GM04503 (cell line): ENCODE measurements at places on chromosomes 5 and 9.

DNA sequence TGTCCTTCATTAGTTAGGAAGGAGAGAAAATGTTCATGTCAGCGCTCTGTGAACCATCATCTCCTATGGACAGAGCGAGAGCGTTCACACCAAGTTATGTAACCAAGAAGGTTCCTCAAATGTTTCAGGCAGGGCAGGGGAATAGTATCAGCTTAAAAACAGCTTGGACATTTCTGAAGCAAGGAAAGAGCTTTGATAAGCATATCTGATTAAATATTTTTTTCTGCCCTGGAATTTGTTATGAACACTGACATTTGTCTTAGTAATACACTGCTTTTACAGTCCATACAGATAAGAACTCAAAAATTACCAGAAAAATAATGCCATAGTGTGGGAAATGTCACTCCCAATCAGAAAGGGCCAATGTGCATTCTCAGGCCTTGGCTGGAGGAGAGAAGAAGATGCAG is 66.3 kb upstream of the LIFR start:
- no peak for DNase-seq

- no peak for DNase-seq
Measured at GRCh38 chr9:98995059-98995671, 51.5 kb downstream of the COL15A1 start.

DNA sequence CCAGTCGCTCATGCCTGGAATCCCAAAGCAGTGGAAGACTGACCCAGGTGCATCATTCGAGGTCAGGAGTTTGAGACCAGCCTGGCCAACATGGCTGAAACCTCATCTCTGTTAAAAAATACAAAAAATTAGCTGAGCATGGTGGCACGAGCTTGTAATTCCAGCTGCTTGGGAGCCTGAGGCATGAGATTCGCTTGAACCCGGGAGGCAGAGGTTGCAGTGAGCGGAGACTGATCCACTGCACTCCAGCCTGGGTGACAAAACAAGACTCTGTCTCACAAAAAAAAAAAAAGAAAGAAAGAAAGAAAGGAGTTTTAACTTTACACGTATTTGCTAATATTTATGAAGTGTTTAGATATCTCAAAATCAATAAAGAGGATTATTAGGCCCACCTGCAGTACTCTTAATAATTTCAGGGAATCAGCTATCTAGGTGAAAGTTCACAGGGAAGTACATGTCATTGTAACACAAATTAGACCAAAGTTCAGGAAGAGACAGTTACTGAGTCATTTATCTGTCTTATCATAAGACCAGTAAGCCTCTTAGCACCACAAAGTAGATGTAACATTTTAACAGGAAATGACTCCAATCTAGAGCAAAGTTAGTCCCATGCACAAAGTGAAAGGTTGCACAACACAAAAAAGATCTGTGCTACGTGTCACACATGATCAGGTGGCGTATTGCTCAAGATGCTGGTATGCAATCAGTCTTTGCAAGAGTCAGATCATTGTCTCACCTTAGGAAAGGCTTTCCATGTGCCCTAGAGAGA is 34.1 kb upstream of the PLIN2 start:
- peak; percentile 94 for DNase-seq

- no peak for DNase-seq
Measured at GRCh38 chr5:125890511-125890931, 532.7 kb upstream of the GRAMD2B start.

GRCh38 chr5:8905021-8905420 is 640.9 kb downstream of the SEMA5A start:
- DNase-seq, result no peak

GRCh38 chr5:54173251-54173650 is 137.1 kb downstream of the ARL15 start:
- DNase-seq, result no peak

DNA sequence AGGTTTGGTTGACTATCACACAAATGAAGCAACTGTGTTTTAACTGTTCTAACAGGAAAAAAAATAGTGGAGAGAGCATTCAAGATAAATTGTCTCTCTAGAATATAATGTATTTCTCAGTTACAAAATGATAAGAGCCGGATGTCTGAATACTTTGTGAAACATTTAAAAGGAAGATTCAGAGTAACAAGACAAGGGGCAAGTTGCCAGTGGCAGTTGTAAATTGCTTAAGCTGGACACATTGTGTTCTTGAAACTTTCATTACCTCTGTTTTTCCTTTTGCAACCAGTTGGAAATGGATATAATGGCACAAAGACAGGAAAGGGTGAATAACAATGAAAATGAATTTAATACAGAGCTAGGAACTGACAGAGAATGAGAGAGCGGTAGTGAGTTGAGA is 15.2 kb upstream of the TBCA start:
- DNase-seq, result no peak

DNA sequence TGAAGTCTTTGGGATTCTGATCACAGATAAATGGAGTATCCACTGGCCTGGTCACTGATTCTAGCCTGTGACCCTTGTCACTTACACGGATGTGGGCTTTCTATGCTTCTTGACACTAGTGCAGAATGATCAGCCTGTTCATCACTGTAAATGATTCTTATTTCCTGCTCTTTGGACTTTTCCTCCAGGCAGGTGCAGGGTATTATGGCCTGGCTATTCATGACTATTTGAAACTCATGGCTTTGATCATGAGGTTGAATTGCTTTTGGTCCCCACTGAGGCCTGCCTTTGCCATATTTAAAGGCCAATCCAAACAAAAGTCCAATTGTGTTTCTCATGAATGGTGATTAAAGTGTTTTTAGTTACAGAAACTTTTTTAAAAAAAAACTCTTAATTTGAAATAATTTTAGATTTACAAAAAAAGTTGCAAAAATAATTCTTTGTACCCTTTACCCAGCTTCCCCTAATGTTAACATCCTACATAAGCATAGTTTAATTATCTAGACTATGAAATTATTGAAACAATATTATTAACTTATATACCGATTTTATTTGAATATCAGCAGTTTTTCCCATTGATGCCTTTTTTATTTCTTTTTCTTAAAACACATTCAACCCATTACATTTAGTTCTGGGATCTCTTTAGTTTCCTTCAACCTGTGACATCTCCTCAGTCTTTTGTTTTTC is 68.1 kb downstream of the GALNT10 start:
- no peak for DNase-seq

DNA sequence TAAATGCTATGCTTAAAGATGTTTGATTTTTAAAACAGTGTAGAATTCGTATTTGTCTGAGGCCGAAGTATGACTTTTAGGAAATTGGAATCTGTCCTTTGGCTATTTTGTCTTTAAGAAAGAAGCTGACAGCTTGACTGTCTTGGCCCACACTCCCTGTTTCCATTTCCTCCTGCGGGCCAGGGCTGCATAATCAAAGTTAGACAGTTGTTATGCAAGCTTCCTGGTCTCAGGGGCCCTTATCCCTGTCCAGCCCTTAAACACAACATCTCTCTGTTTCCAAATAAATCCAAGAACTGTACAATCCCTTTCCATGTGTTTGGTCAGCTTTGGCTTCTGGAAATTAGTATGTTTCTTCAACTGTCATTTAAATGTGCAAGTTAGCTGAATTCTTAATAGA is 54.6 kb upstream of the ECM2 start:
- DNase-seq, result no peak

GRCh38 chr9:113921396-113921925 is 45.4 kb downstream of the ZNF618 start:
- no peak for DNase-seq

- no peak for DNase-seq
Measured at GRCh38 chr5:119031011-119031886, 39.6 kb upstream of the DMXL1 start.

- DNase-seq, result peak; percentile 51
Measured at GRCh38 chr5:138975098-138975847, 100.1 kb upstream of the LRRTM2 start.

- DNase-seq, result no peak
Measured at GRCh38 chr5:139678751-139679750, 30.9 kb downstream of the CXXC5 start.

DNA sequence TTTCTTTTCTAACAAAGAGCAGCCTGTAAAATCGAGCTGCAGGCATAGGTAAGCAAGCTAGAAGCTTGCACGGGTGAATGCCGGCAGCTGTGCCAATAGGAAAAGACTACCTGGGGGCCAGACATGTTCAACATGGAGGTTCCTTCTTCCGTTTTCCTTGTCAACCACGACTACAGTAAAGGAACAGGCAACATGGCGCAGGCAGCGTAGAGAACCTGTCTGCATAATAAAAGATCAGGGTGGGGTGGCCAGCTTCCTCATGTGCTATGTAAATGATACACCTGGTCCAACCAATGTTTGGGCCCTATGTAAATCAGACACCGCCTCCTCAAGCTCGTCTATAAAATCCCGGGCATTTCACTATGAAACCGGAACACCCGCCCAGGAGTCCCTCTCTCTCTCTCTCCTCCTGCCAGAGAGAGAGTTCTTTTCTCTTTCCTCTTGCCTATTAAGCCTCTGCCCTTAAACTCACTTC is 103.8 kb upstream of the LIFR start:
- DNase-seq, result no peak

DNA sequence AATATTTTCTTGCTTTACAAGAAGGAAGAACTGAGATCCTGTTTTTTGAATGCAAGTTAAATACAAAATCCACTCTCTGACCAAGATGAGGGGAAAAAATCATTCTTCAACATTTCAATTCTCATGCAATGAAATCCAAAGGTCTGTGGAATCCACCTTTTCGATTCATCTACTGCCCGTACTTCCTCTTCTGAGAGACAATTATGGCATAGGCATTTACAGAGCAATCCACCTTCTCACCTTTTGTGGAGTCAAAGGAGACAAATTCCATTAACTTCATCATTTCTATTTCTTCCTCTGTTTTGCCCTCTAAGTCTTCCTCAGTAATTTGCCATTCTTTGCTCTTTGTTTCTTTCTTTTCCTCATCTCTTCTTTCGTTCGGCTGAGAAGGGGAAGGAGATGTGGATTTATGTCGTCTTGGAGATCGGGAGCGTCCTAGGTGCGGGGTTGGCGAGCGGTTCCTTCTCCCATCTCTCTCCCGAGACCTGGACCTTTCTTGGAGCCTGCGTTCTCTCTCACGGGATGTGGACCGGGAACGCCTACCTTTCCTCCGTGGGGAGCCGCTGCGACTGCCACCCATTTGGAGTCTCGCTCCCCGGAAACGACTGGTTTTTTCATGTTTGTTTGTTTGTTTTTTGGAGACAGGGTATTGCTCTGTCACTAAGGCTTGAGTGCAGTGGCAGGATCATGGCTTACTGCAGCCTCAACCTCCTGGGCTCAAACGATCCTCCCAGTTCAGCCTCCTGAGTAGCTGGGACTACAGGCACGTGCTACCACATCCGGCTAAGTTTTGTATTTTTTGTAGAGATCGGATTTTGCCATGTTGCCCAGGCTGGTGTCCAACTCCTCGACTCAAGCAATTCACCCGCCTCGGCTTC is 24.3 kb upstream of the AFF4 start:
- no peak for DNase-seq

GRCh38 chr5:117942861-117943519 is 1045.4 kb downstream of the DTWD2 start:
- DNase-seq, result no peak

DNA sequence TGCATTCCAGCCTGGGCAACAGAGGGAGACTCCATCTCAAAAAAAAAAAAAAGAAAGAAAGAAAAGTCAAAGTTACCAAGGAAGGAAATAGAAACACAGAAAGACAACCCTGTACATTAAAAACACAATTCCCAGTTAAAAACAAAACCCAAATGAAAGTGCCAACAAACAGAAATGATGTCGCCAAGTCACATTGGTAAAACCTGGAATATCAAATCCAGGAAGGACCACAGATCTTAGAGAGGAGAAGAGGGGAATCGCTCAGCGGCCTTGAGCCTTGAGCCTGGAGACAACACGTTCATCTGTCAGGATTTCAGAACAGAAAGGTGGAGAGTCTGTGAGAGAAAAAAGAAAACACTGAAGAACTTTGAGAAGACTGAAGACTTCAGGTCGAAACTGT is 1.2 kb upstream of the ZDHHC11 start:
- no peak for DNase-seq

DNA sequence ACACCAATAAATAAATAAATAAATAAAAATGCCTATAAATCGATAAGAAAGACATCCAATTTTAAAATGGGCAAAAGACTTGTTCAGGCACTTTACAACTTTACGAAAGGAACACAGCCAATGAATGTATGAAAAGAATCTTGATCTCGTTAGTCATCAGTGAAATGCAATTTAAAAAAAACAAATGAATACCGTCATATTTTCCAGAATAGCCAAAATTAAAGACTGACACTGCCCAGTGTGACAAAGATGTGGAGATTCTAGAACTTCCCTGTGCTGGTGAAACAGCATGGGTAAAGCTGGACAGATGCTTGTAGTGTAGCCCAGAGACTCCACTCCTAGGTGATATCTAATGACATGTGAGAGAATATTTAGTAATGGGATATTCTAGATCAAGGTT is 127.1 kb downstream of the GOLPH3 start:
- no peak for DNase-seq

DNA sequence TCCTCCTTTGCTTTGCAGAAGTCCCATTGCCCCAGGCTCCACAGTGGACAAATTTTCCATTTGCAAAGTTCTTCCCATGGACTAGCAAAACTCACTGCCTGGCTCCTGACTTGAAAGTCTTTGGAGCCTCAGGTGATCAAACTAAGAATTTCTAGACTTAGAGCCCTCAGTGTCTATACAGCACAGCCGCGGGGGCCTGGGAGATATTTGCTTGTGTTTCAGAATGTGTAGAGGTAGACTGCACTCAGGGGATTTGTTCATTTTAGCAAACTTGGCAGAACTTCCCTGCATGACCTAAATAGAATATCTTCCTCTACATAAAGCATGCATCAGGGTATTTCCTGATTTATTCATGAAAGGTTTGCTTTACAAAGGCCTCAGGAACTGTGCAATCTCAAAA is 384.2 kb upstream of the ZNF462 start:
- no peak for DNase-seq

- DNase-seq, result no peak
Measured at GRCh38 chr9:98083566-98084183, 27.1 kb downstream of the NANS start.

DNA sequence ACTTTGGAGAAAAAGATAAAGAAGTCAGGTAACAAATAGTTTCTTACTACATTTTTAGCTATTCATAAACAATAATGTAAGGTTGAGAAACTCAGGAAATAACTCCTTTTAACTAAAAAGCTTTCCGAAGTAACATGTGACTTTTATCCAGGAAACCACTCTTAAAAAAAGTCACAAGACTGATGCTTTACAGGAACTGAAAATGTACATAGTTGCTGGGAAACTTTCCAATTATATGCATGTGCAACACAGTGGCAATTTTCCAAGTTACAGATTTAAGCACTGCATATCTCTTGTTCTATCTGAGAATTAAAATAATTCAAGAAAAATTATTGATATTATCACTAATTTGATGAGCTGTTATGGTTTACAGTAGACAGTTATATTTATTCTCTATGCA is 105.2 kb downstream of the CDH10 start:
- DNase-seq, result no peak

- no peak for DNase-seq
Measured at GRCh38 chr9:122222791-122223190, 6.0 kb downstream of the LHX6 start.

DNA sequence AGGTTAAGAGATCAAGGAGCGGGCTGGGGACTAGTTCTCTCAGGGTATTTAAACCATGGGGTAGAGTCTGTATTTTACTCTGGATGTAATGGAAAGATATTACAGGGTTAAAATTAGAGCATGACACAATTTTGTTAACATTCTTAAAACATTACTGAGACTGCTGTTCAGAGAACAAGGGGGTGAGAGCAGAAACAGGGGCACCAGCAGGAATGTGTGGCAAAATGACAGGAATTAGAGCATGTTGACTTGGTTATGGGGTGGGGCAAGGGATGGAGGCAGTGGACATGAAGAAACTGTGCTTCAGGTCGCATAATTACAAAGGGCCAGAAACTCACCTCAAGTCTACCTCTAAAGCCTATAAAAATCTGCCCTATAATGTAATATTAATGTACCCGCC is 75.0 kb downstream of the TMEM232 start:
- peak; percentile 21 for DNase-seq
